ENCODE measurements at places on chromosomes 2 and 18.
A peak's percentile ranks its signal among the peaks of the same experiment; 100 is the strongest.

- no peak for DNase-seq
Measured at GRCh38 chr2:219122202-219122980, 38.2 kb downstream of the NHEJ1 start.

DNA sequence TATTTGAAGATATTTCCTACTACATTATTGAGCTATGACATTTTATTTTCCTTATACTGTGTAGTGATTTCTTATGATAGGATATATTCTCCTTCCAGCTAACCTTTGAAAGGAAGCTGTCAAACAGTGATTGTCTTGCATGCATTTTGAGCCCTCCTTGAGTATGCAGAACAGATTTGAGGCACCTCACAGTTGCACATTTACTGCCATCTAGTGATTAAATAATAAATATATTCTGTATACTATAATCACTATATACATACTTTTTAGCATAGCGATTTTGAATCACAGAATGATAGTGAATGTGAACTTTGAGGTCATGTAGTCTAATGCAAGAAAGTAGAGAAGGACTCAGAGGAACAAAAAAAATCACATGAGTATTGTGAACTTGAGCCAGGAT is 268.4 kb upstream of the CDH19 start:
- no peak for DNase-seq

- DNase-seq, result no peak
Measured at GRCh38 chr2:74148457-74149246, 940 bp upstream of the BOLA3 start.

- DNase-seq, result no peak
Measured at GRCh38 chr2:62326735-62327134, 130.8 kb downstream of the B3GNT2 start.

DNA sequence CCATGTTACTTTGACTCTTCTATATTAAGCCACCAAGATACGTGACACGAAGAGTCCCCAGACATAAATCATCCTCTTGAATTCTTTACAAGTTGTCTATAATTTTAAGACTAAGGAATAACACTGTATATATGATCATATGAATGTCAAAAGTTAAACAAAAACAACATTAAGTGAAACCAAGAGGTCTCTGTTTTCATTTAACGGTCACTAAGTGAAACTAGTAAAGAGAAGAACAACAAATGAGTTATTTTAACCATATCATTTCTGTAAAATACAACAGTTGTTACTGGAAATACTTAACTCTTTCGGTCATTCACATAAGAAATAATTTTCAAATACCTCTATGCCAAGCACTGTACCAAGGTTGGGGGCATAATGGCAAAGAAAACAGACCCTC is 45.7 kb upstream of the STK17B start:
- DNase-seq, result no peak

GRCh38 chr2:69744456-69744855 is 2.5 kb downstream of the ANXA4 start:
- no peak for DNase-seq

GRCh38 chr2:233223059-233223894 is 28.2 kb upstream of the ATG16L1 start:
- DNase-seq, result no peak

GRCh38 chr18:75639472-75639831 is 211.9 kb upstream of the SMIM21 start:
- no peak for DNase-seq

- peak; percentile 9 for DNase-seq
Measured at GRCh38 chr2:127226520-127227263, 6.6 kb upstream of the CYP27C1 start.

GRCh38 chr18:29123706-29124530 is 947.0 kb upstream of the CDH2 start:
- no peak for DNase-seq

- no peak for DNase-seq
Measured at GRCh38 chr2:60152226-60152833, 401.1 kb downstream of the BCL11A start.

DNA sequence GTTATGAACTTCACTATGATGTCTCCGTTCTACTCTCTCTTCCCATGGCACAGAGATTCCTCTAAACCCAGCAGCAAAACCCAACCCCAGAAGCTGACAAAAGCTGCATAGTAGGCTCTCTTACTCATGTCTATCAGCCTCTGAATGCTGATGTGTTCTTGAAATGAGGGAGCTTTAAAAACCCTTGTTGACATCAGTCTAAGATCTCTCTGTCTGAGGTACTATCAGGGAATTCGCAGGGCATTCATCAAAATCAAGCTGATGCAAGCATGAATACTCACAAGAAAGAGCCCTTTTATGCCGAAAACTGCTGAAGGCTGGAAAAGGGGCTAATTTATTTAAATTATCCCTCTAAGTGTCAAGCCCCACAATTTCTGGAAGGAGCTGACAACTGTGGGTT is 710.6 kb upstream of the FANCL start:
- DNase-seq, result no peak

GRCh38 chr2:74142340-74142739 is 5.4 kb downstream of the BOLA3 start:
- no peak for DNase-seq

DNA sequence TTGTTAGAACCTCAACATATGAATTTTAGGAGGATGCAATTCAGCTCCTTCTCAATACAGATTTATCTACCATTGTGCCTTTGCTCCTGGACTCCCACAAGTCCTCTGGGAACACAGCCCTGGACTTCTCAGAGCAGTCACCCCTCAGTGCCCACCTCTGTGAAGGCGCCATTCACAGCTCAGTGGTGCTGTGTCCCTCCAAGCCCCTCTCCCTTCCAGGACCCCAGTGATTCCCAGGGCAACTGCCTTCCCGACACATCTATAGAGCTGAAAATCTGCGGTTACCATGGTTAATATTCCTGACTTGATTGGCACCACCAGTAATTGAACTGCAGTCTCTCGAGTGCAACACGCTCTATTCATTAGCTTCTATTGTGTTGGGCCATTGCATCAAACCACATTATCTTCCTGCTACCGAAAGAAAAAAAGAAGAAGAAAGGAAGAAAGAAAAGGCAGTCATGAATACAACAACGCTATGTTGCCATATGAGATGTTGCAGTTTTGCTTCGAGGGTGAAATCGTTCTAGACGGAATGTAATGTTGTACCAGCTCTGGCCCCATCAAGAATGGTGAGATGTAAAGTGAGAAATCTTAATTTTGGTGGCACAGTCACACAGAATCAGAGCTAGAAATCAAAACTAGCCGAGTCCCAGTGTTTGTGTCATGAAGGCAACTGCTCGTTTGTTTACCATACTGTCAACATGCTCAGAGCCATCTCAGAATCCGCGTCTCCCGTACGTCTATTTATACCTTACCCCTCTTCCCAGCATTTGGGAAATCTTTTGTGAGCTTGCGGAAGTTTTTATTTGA is 524.0 kb upstream of the ID2 start:
- DNase-seq, result no peak

- no peak for DNase-seq
Measured at GRCh38 chr2:211228559-211228958, 672.2 kb downstream of the CPS1 start.

- no peak for DNase-seq
Measured at GRCh38 chr18:63149302-63149587, 170.3 kb downstream of the BCL2 start.

- DNase-seq, result no peak
Measured at GRCh38 chr2:10161961-10162441, 39.5 kb downstream of the RRM2 start.

DNA sequence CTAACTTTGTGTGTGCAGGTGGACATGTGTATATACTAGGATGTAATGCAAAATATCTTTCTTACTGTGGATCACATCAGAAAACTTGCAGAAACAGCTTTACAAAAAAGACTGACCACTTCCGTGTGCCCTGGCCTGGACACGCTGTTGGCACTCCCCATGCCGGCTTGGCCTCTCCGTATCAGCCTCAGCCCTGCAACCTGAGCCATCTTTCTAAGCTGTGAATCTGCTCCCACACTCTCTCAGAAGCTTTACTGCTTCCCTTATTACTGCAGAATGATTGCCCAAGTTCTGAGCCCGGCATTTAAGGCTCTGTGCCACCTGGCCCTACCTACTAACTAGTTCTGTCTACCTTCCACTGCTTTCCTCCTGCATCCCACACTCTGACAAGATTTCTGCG is 37.8 kb downstream of the MYO7B start:
- no peak for DNase-seq

- no peak for DNase-seq
Measured at GRCh38 chr2:223306371-223306770, 254.4 kb downstream of the KCNE4 start.

DNA sequence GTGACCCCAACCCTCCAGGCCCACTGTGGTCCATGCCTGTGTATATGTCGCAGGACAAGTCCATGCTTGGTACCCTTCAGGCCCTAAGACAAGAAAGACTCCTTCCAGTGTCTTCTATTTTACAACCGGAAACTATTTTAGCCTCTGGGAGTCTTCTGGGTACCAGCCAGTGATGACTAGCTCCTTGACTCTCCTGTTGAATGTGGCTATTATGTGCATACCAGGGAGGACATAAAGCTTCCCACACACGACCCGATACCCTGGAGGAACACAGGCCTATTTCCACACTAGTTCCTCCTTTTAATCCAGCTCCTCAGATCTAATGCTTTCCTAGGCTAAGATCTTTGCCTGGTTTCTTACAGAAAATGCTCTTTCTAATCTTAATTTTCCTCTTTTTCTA is 178.1 kb downstream of the NCKAP5 start:
- no peak for DNase-seq

Data from activated CD8-positive, alpha-beta memory T cell treated with anti-CD3 and anti-CD28 coated beads for 48 hours (primary cell).